ENCODE measurements at places on chromosomes 2 and 18. TPM values are rescaled to one million over a fixed set of nuclear protein-coding genes. Genes with fewer than 3 reads are reported as not detected.

DNA sequence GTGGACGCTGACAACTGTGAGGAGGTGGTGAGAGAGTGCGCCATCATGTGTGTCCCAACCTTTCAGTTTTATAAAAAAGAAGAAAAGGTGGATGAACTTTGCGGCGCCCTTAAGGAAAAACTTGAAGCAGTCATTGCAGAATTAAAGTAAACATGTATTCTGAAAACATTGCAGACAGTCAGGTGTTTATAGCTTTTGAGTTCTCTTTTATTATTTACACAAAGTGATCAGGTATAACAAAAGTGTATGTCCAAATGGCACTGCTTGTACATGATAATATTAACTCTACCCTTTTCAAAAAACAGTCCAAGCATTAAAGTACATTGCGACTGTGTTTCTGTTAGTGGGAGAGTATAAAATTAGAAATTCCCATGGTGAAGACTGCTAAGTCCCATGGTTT lies 2.2 kb downstream of the TXNDC2 start:
- no peak for DNase-seq

GRCh38 chr2:12314127-12314760 lies 402.5 kb upstream of the TRIB2 start:
- no peak for DNase-seq

- no peak for DNase-seq
Measured at GRCh38 chr2:204971206-204971907, 426.1 kb downstream of the PARD3B start.

- no peak for DNase-seq
Measured at GRCh38 chr2:142321706-142322280, 191.0 kb upstream of the LRP1B start.

- no peak for DNase-seq
Measured at GRCh38 chr2:227228061-227228667, 63.7 kb downstream of the COL4A3 start.

DNA sequence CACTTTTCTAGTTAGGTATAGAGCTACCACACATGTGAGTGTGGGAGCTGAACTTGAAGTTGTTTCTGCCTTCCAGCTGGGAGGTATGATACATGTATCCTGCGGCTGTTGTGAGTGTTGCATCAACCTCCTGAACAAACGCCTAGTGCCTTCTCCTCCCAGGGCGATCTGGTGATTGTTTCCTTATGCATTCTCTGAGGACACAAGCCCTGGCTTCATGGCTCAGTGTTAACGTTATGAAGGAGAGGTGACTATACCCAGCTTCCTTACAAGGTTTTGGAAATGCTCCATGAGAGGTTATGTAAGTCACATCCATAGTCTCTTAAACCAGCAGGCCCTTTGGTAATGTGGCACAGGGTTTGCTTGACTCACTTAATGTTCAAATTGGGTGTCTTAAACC lies 64.9 kb downstream of the SPRED2 start:
- DNase-seq = no peak

GRCh38 chr2:162390801-162391200 lies 46.9 kb downstream of the GCA start:
- DNase-seq = no peak

GRCh38 chr2:9739531-9739964 lies 103.7 kb upstream of the TAF1B start:
- no peak for DNase-seq

GRCh38 chr2:6828299-6828584 lies 37.5 kb downstream of the CMPK2 start:
- peak; percentile 16 for DNase-seq

DNA sequence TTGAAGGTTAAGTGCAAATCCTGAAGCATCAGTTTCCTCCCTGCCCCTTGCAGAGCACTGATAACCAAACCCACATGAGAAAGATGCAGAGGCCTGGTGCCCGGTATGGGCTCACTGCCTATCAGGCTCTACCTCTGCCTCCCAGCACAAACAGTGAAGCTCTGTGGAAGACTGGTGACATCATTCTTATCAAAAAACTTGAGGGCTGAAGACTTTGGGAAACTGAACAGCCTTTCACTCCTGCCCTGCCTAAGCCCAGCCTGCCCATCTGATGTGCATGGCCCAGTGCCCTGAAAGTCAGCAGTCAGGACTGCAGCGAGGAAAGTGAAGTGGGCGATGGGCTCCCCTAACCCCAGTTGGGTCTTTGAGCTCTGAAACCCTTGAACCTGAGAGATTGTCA lies 174.8 kb upstream of the ARL4C start:
- DNase-seq = no peak

DNA sequence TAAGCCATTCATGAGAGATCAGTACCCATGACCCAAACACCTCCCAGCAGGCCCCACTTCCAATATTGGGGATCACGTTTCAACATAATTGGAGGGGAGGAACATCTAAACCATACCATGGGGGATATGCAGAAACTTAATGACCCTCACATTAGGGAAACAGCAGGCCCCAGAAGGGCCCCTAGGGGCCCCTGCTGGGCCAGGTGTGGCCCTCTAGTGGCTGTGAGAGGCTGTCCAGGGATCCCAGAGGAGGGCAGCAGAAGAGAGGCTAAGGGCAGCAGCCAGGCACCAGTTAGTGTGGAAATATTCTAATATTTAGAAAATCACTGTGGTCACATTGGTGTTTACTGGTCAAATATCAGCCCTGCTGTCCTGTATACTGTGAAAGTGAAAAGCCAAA lies 49.3 kb upstream of the ANKRD44 start:
- DNase-seq = no peak

- peak; percentile 29 for DNase-seq
Measured at GRCh38 chr2:55168221-55169154, 63.6 kb downstream of the CLHC1 start.

DNA sequence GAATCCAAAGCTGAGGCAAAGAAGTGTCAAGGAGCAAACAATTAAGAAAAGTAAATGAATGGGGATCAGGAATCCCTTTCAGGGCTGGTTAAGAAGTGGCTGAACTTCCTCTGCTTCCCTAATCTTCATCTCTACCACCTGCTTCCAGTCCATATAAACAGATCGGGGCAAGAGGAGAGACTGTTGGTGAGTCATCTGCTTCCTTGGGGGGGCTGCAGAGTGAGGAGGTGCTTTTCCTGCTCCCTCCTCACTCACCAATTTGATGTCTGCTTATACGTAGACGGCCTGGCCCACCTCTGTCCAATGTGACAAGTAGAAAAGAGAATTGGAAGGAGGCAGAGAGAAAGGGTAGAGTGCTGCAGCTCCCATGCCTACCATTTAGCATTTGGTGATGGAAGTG lies 68.4 kb downstream of the NAB1 start:
- no peak for DNase-seq

- DNase-seq = no peak
Measured at GRCh38 chr18:830315-830901, 18.4 kb upstream of the YES1 start.

GRCh38 chr2:134232461-134232860 lies 21.4 kb upstream of the MGAT5 start:
- no peak for DNase-seq

- DNase-seq = no peak
Measured at GRCh38 chr2:100197631-100198153, 55.3 kb upstream of the AFF3 start.

DNA sequence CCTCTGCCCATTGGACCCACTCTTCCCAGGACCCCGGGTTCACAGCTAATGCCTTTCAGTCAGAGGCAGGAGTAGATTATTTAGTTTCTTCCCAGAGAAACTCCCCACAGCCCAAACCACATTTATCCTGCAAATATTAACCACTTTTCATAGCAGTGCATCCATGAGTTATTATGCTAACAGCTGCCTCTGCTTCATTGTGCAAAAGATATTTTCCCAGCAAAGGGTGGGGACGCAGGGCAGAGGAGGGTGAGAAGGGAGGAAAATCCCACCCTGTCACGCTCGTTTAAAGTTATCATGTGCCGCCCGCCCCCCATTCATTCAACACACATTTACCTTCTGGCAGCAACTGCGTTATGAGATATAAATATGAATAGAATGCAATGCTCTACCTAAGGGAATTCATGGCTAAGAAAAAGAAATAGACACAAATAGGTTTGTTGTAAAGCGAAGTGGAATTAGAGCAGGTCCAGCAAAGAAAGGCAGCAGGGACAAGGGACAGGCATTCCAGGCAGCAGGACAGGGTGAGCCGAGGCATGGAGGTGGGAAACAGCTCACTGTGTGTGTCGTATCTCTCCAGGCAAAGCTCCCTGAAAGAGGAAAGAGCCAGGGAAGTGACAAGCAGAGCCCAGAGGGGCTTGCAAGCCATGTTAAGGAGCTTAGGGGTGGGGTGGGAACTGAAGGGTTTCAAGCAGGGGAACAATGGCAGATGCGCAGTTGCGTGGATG lies 46.3 kb upstream of the LTBP1 start:
- no peak for DNase-seq

GRCh38 chr2:2237563-2237962 lies 93.5 kb downstream of the MYT1L start:
- DNase-seq = no peak

GRCh38 chr18:77857678-77858655 lies 608.3 kb downstream of the GALR1 start:
- DNase-seq = no peak

- no peak for DNase-seq
Measured at GRCh38 chr2:100978582-100979191, 23.4 kb upstream of the RPL31 start.

DNA sequence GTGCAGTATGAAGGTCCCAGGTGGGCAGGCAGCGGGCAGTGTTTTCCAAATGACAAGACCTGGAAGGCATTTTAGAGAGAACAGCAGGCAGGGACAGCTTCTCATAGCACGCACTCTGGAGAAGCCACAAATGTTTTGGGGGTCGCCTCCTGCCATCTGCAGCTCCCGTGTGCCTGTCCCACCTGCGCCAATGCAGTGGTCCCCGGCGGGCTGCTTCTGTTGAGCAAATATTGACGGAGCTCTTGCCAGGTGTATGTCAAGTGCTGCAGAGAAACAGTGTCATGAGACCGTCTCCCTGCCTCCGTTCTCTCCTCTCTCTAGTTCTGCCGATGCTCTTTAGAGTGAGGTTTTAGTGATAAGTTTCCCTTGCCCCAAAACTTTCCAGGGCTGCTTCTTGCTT lies 174.8 kb downstream of the LDLRAD4 start:
- DNase-seq = no peak

DNA sequence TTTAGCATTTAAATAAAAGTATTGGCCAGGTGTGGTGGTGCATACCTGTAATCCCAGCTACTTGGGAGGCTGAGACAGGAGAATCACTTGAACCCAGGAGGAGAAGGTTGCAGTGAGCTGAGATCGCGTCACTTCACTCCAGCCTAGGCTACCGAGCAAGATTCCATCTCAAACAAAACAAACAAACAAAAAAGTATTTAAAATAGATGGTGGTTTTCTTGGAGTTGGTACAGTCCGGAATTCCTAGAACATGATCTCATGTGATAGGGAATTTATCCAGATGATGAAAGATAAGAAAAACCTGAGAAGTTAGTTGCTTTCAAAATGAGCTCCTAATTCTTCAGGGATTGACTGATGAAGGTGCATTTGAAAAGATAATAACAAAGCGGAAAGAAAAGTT lies 62.0 kb downstream of the BIRC6 start:
- no peak for DNase-seq

DNA sequence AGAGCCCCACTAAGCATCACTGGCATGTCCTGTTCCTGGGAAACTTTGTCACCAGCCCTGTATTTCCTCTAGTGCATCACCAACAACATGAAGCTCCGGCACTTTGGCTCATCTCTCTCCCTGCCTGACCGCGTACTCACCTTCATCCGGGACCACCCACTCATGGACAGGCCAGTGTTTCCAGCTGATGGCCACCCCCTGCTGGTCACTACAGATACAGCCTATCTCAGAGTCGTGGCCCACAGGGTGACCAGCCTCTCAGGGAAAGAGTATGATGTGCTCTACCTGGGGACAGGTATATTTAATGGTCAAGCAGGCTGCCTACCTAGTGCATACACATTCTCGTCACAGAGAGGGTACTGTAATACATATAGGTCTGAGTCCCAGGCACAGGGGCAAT lies 21.0 kb downstream of the SEMA4F start:
- no peak for DNase-seq

- DNase-seq = no peak
Measured at GRCh38 chr2:62215306-62216064, 19.6 kb downstream of the B3GNT2 start.

GRCh38 chr2:18063826-18064470 lies 185.5 kb downstream of the KCNS3 start:
- no peak for DNase-seq

- DNase-seq = no peak
Measured at GRCh38 chr18:43917520-43917919, 640.2 kb upstream of the SYT4 start.

GRCh38 chr18:46767217-46767616 lies 10.4 kb upstream of the ST8SIA5 start:
- no peak for DNase-seq

GRCh38 chr2:207334301-207334623 lies 168.5 kb upstream of the KLF7 start:
- DNase-seq = no peak

- no peak for DNase-seq
Measured at GRCh38 chr2:106090916-106091618, 103.0 kb downstream of the UXS1 start.

DNA sequence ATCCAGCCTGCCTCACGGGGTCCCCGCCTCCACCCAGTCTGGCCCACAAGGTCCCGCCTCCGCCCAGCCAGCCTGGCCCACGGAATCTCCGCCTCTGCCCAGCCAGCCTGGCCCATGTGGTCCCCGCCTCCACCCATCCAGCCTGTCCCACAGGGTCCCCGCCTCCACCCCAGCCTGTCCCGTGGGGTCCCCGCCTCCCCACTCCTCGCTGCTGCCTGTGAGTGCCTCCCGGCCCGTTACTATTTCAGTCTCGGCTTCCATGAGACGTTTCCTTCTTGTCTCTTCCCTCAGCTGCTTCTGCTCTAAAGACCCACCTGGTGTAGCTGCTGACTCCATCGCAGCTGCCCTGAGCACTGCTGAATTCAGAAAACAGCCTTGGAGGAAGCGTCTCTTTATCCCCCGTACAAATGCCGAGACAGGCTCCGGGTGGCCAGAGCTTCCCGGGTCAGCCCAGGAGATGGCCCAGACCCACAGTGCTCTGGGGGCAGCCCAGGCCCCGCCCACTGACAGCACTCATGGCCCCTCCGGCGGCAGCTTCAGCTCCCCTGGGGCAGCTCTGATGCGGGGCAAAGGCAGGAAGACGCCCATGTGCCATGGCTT lies 69.8 kb downstream of the NFATC1 start:
- DNase-seq = no peak

GRCh38 chr18:13125191-13125590 lies 93.4 kb upstream of the LDLRAD4 start:
- no peak for DNase-seq

Gene SERPINB3
- total RNA-seq = not detected

Gene MAP4K4
- total RNA-seq = 62.3 TPM

Gene NEMP2
- total RNA-seq = 8.6 TPM

Gene AP1S3
- total RNA-seq = 185 TPM

Gene SRD5A2
- total RNA-seq = not detected

Gene RNF138
- 72.5 TPM for total RNA-seq

Gene TMEM37
- total RNA-seq = 2.3 TPM

Gene ALLC
- not detected for total RNA-seq

Gene C1QL2
- not detected for total RNA-seq

Gene POU3F3
- not detected for total RNA-seq

Gene SFTPB
- total RNA-seq = 13.3 TPM

Gene ARHGAP25
- total RNA-seq = 0.27 TPM

Gene ZNG1B
- 39.9 TPM for total RNA-seq

Gene LIMS3
- total RNA-seq = 1.1 TPM

Gene LBX2
- 10.1 TPM for total RNA-seq

Gene APCDD1
- not detected for total RNA-seq

Gene SLC8A1
- total RNA-seq = 0.07 TPM

Gene TSPYL6
- not detected for total RNA-seq

Gene FAM136A
- 83.0 TPM for total RNA-seq

Gene C2orf15
- total RNA-seq = 1.9 TPM

Gene COL6A3
- total RNA-seq = 1.2 TPM

Gene PLB1
- total RNA-seq = 0.49 TPM

Data from HCT116 (cell line).